Stimulated activated memory B cell treated with anti-CD40 and anti-IgM and Interleukin-4, amounts not matched to agents 10 μg/mL and 1 μg/mL and 100 μg/mL, for 72 hours (primary cell): ENCODE measurements at places on chromosomes 4 and X.

DNA sequence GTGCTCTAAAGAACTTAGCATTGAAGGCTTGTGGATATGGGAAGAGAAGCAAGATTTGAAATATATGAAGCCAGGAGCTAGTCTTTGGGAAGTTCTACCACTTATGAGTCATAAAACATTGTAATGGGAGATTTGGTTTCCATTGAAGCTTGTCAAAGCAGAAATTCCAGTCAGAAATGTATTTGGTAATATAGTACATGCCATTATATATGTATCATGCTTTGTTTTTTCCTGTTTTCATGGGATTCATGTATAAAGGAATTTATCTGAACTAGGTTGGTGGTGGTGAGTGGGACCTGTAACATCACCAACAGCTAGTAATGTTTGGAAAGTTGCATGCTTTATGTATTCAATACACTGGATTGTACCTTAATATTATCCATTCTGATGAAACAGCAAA lies 14.6 kb upstream of the DCAF8L2 start:
- no peaks in the 10 kb centered on the region for H3K27me3 ChIP-seq
- no peaks in the 10 kb centered on the region for H3K36me3 ChIP-seq
- H3K27ac ChIP-seq = no peak overlapping the region
- ATAC-seq = no peak
- no peak overlapping the region for H3K4me3 ChIP-seq

GRCh38 chrX:9665113-9665512 lies 100.5 kb downstream of the GPR143 start:
- no peaks in the 10 kb centered on the region for H3K27me3 ChIP-seq
- no peak overlapping the region for H3K4me3 ChIP-seq
- H3K4me1 ChIP-seq = no peaks in the 10 kb centered on the region
- no peak overlapping the region for H3K27ac ChIP-seq
- ATAC-seq = no peak

GRCh38 chrX:38260231-38260630 lies 39.6 kb upstream of the SRPX start:
- no peak for ATAC-seq
- H3K4me3 ChIP-seq = no peak overlapping the region
- H3K36me3 ChIP-seq = no peaks in the 10 kb centered on the region
- peaks cover 8% of the 10 kb centered on the region for H3K27me3 ChIP-seq

DNA sequence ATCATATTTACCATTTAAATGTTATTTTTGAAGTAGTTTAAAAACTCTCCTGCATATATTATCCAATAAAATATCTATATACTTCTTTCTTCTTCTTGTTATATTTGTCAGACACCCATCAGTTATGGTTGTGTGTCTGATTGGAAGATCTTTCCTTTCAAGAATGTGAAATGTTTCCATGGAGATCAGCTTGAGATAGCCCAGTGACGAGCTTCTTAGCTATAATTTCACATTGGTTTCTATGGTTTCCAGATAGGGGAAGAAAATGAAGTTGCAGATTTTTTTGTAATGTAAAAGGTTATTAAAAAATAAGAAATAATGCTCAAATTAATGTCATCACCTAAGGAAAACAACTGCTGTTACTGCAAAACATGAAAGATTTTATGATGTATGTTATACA lies 189.0 kb downstream of the COX7B2 start:
- H3K27ac ChIP-seq = no peak overlapping the region
- H3K4me1 ChIP-seq = no peaks in the 10 kb centered on the region
- H3K36me3 ChIP-seq = no peaks in the 10 kb centered on the region
- no peak overlapping the region for H3K4me3 ChIP-seq
- ATAC-seq = no peak
- no peaks in the 10 kb centered on the region for H3K27me3 ChIP-seq

DNA sequence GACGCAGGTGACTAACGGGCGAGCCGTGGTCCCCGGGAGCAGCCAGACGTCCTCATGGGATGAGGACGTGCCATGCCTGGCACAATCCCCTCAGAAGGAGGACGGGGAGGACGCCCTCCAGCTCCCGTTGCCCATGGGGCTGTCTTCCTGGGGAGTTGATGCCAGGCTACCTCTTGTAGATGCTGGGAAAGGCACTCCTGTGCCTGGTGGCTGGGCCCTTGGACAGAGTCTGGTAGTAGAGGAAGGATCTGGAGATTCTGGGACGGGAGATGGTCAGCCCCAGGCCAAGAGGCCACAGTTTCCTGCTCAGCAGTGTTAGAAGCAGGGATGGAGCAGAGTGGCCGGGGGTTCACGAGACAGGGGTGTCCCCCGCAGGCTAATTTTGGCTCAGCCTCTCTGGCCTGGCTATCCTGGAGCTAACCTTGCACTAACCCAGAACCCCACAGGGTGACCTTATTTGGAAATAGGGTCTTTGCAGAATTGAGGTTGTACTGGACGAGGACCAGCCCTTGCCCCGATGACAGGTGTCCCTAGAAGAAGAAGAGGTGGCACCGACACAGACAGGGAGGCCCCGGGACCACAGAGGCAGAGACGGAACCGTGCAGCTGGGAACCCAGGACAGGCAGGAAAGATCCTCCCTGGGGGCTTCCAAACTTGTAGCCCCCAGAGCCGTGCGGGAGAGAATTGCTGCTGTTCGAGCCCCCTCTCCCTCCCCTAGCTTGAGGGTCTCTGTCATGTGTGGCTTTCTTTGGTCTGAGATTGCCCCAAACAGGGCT lies 50.1 kb upstream of the ADRA2C start:
- no peaks in the 10 kb centered on the region for H3K4me1 ChIP-seq
- H3K4me3 ChIP-seq = no peak overlapping the region
- peaks cover 35% of the 10 kb centered on the region for H3K27me3 ChIP-seq
- H3K27ac ChIP-seq = no peak overlapping the region

DNA sequence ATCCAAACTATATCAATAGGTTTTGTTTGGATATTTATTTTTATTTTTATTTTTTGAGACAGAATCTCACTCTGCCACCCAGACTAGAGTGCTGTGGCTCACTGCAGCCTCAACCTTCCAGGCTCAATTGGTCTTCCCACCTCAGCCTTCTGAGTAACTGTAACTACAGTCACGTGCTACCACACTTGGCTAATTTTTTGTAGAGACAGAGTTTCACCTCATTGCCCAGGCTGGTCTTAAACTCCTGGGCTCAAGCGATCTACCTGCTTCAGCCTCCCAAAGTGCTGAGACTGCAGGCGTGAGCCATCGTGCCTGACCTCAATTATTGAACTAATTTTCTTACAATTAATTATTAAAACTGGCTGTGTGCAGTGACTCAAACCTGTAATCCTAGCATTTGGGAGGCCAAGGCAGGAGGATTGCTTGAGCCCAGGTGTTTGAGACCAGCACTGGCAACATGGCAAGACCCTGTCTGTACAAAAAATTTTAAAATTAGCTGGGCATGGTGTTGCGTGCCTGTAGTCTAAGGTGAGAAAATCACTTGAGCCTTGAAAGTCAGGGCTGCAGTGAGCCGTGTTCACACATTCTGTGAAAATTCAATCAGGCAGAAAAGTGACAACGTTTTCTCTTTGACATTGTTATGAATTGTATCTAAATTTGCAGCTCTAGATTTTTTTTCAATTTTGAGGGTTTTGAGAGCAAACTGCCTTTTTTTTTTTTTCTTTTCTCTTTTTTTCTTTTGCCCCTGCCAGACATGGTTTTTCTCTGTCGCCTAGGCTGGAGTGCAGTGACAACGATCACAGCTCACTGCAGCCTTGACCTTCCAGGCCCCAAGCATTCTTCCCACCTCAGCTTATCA lies 66.0 kb downstream of the UBE2K start:
- H3K27me3 ChIP-seq = no peaks in the 10 kb centered on the region
- peak overlapping the region; percentile 31 for H3K4me3 ChIP-seq
- H3K27ac ChIP-seq = peak overlapping the region; percentile 62
- peak; percentile 70 for ATAC-seq
- H3K36me3 ChIP-seq = peaks cover 36% of the 10 kb centered on the region

GRCh38 chr4:5883916-5884315 lies 9.0 kb downstream of the CRMP1 start:
- H3K36me3 ChIP-seq = peaks cover 2% of the 10 kb centered on the region
- ATAC-seq = no peak
- no peak overlapping the region for H3K27ac ChIP-seq
- no peak overlapping the region for H3K4me3 ChIP-seq

DNA sequence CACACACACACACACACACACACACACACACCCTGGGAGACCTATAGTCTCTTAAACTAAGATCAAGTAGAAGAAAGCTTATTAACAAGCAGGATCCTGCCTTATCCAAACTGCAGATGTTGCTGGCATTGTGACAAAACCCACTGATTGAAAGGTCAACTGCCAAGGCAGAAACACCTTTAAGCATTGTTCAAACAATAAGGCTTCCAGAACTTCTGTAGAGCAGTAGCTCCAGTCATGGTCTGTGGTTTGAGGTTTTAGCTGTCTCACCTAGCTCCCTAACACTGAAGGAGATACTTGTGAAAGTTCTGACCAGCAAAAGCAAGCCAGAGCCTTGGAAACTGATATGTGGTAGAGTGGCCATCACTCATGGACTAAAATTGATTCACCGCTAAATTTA lies 59.8 kb downstream of the PTCHD1 start:
- H3K27me3 ChIP-seq = no peaks in the 10 kb centered on the region
- H3K4me1 ChIP-seq = no peaks in the 10 kb centered on the region
- no peak overlapping the region for H3K27ac ChIP-seq
- H3K4me3 ChIP-seq = no peak overlapping the region
- no peaks in the 10 kb centered on the region for H3K36me3 ChIP-seq
- ATAC-seq = no peak

DNA sequence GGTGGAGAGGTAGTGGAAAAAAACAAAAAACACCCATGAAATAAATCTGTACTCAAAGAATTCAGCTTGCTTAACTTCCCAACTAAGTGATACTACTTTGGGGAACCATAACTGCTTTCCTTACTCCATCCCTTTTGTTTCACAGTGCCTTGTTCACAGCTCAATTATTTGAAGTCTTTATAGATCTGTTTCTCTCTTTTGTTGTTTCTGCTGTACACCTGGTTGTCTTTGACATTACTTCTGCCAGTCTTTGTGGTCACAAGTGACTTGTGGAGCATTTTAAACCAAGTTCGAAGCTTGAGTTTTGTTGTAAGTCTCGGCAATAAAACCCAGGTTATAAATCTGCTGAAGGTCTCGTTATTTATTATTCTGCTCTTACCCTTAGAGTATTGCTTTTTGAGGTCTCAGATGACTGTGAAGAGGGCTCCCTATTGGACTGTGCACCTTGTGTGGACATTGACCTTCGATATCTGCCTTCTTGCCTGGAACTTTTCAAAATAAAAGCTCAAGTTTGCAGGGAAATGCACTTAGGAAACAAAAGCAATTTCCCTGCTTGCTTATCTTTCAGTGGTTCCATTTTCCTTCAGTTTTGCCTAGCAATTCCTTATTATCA lies 59.8 kb downstream of the ANK2 start:
- no peaks in the 10 kb centered on the region for H3K4me1 ChIP-seq
- H3K27me3 ChIP-seq = peaks cover 8% of the 10 kb centered on the region
- H3K36me3 ChIP-seq = no peaks in the 10 kb centered on the region
- no peak for ATAC-seq
- no peak overlapping the region for H3K27ac ChIP-seq
- H3K4me3 ChIP-seq = no peak overlapping the region

GRCh38 chrX:46626566-46626965 lies 53.0 kb downstream of the CHST7 start:
- H3K4me1 ChIP-seq = peaks cover 44% of the 10 kb centered on the region
- peak; percentile 58 for ATAC-seq
- H3K4me3 ChIP-seq = peak overlapping the region; percentile 23
- H3K27me3 ChIP-seq = no peaks in the 10 kb centered on the region

- H3K27ac ChIP-seq = no peak overlapping the region
- no peaks in the 10 kb centered on the region for H3K36me3 ChIP-seq
- peaks cover 42% of the 10 kb centered on the region for H3K27me3 ChIP-seq
- H3K4me1 ChIP-seq = no peaks in the 10 kb centered on the region
Measured at GRCh38 chr4:139728840-139729239, 63.2 kb downstream of the MGST2 start.

- peaks cover 18% of the 10 kb centered on the region for H3K4me1 ChIP-seq
- peak; percentile 72 for ATAC-seq
- peak overlapping the region; percentile 7 for H3K27ac ChIP-seq
- no peak overlapping the region for H3K4me3 ChIP-seq
- H3K27me3 ChIP-seq = no peaks in the 10 kb centered on the region
Measured at GRCh38 chr4:90078440-90078839, 48.8 kb upstream of the CCSER1 start.

GRCh38 chr4:77093401-77093800 lies 17.6 kb upstream of the CCNI start:
- no peak overlapping the region for H3K4me3 ChIP-seq
- no peaks in the 10 kb centered on the region for H3K27me3 ChIP-seq
- peak overlapping the region; percentile 47 for H3K27ac ChIP-seq

DNA sequence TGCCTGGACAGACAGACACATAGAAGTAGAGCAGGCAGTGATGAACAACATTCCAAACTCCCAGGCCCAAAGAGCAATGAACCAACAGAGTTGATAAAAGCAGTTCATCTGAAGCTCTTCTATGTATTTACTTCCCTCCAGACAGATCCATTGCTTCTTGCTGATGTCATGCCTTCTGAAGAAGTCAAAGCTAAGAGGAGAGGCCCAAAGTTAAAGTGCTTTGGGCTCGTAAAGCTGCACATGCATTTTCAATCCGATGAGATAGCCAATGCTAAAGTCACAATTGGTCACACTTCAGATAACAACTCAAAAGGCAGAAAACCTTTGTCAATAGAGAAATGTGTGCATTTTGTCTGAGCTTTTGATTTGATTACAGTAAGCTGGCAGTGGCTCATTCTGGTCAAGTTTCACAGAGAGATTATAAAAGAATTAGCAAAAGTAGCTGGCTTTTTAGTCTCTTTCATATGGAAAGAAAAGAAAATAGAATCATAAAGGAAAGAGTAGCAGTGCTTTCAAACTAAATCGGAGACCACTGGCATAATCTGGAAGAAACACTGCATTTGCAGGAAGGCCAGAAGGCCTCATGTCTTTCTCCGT lies 82.0 kb downstream of the GPC4 start:
- no peaks in the 10 kb centered on the region for H3K4me1 ChIP-seq
- no peak for ATAC-seq
- H3K36me3 ChIP-seq = no peaks in the 10 kb centered on the region
- no peaks in the 10 kb centered on the region for H3K27me3 ChIP-seq

DNA sequence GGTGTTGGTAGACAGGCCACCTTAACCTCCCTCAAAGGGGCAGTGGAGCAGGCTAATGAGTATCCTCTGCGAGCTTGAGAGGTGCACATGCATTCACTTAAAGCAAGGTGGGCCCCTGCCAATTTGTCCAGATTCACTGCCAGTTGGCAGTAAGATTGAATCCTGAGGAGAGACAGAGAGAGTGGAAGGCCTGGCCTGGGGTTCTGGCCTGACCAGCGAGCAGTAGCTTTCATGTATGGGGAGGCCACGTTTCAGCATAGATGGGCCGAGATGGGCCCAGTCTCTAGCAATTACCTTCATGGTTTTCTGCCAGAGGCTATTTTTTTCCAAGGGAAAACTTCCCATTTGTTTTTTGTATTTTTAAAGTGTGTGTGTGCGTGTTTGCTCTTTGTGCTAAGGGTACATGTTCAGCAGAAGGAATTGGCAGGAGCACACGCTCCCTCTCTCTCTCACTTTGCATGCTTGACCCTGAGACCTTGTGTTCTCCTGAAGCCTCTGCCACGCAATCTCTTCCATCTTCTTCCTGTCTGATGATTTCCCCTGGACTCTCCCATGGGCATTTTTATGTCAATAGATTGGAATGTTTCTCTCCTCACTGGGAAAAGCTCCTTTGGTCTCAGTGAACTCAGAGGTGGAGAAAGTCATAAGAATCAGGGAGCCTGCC lies 215.8 kb upstream of the SFRP2 start:
- no peak overlapping the region for H3K4me3 ChIP-seq
- peaks cover 6% of the 10 kb centered on the region for H3K27me3 ChIP-seq
